Renal cortex interstitium (tissue), 15 donors: ENCODE measurements at places on chromosomes 3 and 15.

DNA sequence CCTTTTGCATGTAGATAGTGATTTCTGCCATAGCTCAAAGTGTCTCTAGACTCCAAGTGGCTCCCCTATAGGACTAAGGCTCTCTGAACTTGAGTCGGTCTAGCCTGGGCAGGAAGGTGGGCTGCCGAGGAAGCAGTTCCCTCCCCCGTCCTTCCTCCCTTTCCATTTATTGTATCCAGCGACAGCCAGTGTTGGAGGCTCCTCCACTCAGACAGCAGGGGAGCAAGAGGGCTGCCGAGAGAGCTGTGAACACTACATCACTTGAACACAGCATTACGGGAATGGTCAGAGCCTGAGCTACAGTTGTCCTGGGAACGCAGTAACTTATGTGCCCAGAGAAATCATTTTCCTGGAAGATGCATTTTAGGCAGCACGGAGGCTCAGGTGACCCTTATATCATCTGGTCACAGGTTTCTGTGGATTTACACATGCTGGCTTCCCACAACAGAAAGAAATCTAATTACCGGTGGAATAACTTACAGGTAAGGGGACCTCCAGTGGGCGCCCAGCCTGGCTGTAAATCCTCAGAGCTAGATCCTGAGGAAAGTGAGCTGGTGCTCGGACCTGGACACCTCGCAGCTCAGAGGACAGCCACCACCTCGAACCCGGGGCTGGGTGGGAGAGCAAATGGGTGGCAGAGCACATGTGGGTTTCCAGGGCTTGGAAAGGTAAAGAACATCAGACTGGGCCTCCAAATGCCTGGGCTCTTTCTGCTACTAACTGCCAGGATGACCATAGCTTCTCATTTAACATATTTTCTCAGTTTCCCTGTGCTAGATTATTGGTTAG lies 197.1 kb downstream of the UACA start:
- DNase-seq, result peak; percentile 54

DNA sequence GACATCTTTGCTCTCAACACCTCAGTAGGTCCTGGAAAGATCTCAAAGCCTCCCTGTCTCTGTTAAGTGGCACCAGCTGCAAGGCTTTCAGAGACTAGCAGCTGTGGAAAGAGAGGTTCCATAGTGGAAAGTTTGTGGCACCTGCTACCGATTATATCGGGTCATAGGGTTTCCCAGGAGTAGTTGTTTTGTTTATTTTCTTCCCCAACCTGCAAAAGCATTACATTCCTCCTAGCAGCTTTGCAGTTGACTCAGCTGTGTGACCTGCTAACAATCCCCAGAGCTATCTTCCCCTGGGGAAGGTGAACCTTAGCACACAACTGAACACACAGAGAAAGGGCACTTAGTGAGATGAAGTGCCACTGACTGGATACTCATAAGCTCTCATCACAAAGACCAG lies 598.9 kb upstream of the GRM7 start:
- no peak for DNase-seq

DNA sequence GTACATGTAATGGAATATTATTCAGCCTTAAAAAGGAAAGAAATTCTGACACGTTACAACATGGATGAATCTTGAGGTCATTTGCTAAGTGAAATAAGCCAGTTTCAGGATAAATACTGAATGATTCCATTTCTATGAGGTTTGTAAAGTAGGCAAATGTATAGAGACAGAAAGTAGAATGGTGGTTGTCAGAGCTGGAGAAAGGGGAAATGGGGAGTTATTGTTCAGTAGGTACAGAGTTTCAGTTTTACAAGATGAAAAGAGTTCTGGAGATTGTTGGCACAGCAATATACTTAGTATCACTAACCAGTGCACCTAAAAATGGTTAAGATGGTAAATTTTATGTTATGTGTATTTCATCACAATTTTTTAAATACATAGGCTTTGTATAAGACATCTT lies 60.6 kb downstream of the USP8 start:
- no peak for DNase-seq

- DNase-seq, result no peak
These were observed 101.0 kb downstream of the LSM3 start for GRCh38 chr3:14279626-14280061.

DNA sequence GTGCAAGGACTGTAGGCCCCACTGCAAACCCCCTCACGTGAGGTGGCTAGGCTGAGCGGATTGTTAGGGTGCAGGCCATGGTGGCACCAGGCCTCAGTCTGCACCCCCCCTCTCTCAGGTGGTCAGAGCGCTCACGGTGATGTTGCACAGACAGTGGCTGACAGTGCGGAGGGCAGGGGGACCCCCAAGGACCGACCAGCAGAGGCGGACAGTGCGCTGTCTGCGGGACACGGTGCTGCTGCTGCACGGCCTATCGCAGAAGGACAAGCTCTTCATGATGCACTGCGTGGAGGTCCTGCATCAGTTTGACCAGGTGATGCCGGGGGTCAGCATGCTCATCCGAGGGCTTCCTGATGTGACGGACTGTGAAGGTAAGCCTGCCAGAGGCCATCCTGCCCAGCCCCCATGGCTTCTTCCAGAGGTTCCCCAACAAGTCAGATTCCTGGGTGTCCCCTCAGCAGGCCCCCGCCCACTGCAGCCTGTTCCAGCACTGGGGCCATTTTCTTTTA lies 18.2 kb downstream of the ATRIP start:
- DNase-seq, result no peak

DNA sequence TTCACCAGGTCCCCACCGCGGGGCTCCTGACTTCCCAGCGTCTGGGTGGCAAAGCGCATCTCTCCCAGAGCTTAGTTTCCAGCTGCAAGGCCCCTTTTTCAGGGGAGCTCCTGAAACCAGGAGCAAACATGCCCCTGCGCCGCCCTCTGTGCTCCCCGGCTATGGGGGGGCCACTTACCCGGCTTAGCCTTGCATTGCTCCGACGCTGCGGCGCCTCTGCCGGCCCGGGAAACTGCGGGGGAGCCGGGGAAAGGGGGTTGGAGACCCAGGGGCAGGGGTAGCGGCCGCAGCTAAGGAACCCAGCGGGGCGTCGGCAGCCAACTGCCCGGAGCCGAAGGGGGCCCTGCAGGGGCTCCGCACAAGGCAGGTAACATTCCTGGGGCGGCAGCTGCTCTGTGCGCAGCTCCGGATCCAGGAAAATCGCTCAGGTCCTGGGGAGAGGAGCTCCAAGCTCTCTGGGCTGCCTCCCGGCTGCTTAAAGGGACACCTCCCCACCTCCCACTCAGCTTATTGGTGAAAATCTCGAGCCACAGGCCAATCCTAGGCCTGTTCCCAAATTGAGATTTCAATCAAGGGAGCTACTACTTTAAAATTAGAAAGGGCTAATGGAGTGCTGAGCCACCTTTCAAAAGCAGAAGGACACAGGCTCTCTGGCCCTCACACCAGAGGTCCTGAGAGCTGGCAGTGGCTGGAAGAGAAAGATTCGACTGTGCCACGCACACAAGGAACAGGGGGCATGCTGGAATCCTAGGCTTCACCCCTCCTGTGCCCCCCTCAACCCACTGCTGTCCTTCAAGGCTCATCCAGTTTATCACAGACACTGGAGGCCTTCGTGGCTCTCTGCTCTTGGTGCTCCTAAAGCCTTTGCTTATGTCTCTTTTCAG lies 42.7 kb upstream of the PRICKLE2 start:
- DNase-seq, result peak; percentile 52

- no peak for DNase-seq
These were observed 42.4 kb upstream of the TLE3 start for GRCh38 chr15:70140025-70140542.

DNA sequence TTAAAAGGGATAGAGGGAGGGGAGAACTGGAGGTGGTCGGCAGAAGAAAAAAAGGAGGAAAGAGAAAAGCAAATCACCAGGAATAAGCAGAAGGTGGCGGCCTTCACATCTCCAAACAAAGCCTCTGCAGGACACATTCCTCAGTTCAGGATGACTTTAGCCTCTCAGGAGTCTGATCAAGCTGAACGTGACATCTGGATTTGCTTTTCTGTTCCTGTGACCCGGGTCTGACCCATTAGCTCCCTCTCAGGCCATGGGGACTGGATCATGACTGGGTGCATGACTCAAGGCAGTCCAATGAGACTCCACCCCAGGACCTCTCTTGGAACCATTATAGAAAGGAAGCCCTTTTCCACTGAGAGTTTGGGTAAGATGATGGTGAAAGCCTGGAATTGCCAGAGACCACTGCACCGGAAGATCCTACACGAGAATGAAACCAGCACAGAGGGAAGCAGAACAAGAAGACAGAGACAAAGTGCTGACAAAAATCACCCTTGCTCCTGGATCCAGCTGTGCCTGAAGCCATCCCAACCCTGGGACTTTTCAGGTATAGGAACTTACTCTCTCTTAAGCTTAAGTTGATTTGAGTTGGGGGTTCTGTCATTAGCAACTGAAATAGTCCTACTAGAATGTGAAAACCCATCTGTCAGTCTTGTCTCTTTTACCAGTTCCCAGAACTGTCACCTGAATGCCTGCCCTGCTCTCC lies 45.4 kb upstream of the RAD18 start:
- DNase-seq, result no peak

DNA sequence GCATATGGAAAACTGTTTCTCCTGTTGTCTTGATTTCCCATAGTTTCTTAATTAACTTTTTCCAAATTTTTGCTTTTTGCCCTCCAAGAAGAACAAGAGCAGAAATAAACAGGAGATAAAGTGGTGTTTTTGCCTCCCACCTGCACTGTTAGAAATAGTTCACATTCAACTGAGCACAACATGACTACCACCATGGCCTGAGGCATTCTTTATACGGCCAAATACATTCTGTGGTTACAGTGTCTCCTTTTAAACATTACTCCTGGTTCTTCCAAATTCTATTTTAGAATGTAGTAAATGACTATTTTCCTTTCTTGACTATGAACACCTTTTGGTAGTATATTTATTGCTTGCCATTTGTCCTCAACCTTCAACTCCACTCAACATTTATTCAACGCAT lies 98.5 kb downstream of the LARS2 start:
- DNase-seq, result no peak

GRCh38 chr3:73752338-73752737 lies 127.6 kb upstream of the PDZRN3 start:
- no peak for DNase-seq

DNA sequence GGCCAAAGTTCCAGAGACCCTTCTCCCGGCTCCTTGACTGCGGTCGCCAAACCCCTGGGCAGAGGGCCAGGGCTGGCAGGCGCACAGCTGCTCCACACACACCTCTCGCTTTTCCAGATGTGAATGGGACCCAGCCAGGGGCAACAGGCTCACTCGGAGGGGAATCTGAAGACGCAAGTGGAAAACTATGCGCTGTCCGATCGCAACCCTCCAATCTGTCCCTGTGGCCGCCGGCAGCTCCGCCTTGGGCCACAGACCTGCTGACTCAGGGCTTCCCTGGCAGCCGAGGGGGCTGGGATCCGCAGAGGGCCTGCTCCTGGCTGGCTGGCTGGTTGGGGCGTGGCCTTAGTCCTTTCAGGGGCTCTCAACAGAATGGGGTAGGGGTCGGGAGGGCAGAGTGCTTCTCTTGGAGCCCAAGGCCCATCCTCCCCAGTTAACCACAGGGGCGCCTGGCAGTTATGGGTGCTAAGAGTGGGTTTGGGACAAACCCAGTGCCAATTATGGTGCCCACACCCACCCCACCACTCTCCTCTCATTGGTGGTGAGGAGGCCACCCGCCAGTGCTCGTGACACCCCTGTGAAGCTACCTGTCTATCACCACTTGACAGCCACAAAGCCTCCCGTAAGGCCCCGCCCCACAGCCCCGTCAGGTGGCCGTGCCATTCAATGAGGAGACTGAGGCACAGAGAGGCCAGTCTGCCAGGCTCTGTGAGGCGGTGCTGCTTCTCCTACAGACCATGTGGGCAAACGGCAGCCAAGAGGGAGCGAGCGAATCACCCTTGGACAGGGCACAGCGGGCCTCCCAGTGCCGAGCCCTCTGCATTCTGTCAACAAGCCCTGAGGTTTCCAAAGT lies 53.8 kb downstream of the IQSEC1 start:
- DNase-seq, result no peak

- no peak for DNase-seq
These were observed 25.0 kb upstream of the TEX264 start for GRCh38 chr3:51646091-51646490.

GRCh38 chr15:64701482-64702184 lies 73.8 kb downstream of the RBPMS2 start:
- no peak for DNase-seq

- DNase-seq, result no peak
These were observed 444.6 kb downstream of the GRM7 start for GRCh38 chr3:7305561-7305960.

GRCh38 chr3:182118066-182118465 lies 406.3 kb downstream of the SOX2 start:
- no peak for DNase-seq

- no peak for DNase-seq
These were observed 43.0 kb downstream of the LIPC start for GRCh38 chr15:58474741-58475323.

GRCh38 chr3:149512073-149512782 lies 37.7 kb downstream of the TM4SF4 start:
- no peak for DNase-seq
